ENCODE measurements at places on chromosomes 4 and X.

GRCh38 chrX:107567370-107567769 lies 60.9 kb upstream of the PRPS1 start:
- DNase-seq: no peak

- no peak for DNase-seq
Observed at GRCh38 chr4:112411781-112412550, 104.0 kb downstream of the NEUROG2 start.

DNA sequence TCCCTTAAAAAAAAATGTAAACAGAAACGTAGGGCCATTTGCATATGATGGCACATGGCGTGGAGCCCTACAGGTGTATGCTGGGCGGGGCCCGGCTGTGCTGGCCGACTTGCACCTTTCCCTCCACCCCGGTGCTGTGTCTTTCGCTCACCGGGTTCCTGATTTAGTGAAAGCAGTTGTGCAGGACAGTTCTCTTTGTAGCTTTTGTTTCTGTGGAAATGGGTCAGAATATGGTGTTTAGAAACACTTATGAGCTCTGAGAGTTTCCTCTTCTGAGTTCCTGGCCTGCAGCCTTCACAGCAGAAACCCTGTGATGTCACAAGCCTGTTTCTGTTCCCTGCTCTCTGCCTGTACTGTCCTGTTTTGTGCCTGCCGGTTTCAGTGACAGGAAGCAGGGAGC lies 22.5 kb upstream of the MSANTD1 start:
- no peak for DNase-seq

GRCh38 chr4:13160920-13161319 lies 323.2 kb downstream of the RAB28 start:
- no peak for DNase-seq

DNA sequence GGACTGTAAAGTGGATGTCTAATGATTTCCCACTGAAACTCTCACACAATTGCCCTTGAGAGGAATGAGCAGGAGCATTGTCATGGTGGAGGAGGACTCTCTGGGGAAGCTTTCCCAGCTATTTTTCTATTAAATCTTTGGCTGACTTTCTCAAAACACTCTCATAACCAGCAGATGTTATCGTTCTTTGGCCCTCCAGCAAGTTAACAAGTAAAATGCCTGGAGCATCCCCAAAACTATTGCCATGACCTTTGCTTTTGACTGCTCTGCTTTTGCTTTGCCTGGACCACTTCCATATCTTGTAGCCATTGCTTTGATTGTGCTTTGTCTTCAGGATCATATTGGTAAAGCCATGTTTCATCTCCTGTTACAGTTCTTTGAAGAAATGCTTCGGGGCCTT lies 120.2 kb upstream of the PDE5A start:
- peak; percentile 80 for DNase-seq

DNA sequence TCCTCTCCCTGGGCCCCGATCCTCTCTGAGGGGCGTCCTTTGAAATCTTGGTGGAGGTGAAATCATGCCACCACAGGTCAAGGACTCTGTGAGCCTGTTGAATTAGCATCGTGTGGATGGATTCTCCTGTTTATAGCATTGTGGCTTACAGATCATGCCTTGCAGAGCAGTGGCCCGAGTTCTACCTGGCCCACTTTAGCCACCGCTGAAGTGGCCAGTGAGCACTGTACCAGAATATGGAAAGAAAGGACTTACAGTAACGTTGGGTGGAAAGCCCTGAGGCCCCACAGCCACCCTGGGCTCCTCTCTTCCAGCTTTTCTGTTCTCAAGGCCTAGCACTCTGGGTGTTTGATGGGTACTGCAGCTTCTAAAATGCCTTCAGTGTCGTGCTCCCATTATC lies 35.3 kb downstream of the NPFFR2 start:
- DNase-seq: no peak

GRCh38 chr4:158750379-158750778 lies 18.4 kb upstream of the FNIP2 start:
- DNase-seq: peak; percentile 77

- DNase-seq: no peak
Observed at GRCh38 chrX:1720836-1721235, 106.0 kb downstream of the ASMT start.

- no peak for DNase-seq
Observed at GRCh38 chr4:3630136-3630597, 97.9 kb upstream of the LRPAP1 start.

- DNase-seq: no peak
Observed at GRCh38 chr4:45846016-45846415, 277.8 kb downstream of the GABRG1 start.

DNA sequence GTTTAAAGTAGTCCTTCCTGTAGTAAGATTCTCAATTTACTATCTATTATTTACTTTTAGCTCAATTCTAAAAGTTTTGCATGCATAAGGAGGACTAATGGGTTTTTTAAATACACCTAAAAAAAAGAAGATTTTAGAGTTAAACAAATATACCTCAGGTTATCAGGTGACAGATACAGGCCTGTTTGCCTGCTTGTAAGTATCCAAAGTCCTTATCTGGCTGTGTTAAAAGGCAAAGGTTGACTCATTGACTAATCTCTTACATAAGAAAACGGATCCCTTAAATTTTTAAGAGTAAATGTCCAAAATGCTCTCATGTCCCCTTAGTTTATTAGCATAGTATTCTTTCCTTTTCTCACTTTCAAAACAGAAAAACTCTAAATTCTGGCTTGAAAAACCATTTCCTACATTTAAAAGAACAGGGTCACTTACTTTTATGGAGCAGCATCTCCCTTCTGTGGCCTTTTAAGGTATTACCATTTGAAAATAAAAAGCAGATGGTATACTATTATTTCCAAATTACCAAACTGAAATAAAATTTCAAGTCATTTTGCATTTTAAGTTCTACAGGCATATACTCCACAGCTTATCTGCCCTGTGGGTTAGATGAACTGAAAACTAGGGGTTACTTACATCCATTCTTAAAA lies 4.5 kb downstream of the CBR4 start:
- DNase-seq: no peak

DNA sequence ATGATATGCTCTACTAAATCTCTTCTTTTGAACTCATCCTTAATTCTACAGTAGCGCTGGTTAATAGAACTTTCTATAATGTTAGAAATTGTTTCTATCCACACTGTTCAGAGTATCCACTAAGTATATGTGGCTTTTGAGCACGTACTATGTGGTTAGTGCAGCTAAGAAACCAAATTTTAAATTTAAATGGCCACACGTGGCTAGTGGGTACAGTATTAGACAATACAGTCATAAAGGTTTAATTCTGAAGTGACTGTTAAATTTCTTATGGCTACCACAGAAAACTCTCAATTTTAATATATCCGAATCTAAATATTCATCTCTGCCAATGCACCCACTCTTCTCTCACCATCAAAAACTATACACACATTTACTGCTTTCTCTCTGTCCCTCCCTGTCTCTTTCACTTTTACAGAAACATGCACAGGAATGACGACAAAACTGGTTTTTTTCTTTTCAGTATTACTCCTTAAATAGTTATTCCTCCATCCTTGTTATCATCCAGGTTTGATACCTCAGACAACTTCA lies 583.9 kb downstream of the KCTD8 start:
- DNase-seq: no peak

DNA sequence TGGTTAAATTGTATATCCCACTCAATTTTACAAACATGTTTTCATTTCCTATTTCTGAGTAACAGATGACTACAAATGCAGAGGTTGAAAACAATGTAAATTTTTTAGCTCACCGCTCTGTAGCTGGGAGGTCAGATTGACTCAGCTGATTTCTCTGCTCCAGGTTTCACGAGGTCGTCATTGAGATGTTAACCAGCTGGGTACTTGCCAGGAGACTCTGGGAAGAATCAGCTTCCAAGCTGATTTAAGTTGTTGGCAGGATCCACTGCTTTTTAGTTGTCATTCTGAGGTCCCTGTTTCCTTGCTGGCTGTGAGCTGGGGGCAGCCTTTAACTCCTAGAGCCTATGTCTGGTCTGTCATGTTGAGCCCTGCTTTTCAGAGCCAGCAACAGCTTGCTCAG lies 864.3 kb upstream of the AGA start:
- DNase-seq: no peak

DNA sequence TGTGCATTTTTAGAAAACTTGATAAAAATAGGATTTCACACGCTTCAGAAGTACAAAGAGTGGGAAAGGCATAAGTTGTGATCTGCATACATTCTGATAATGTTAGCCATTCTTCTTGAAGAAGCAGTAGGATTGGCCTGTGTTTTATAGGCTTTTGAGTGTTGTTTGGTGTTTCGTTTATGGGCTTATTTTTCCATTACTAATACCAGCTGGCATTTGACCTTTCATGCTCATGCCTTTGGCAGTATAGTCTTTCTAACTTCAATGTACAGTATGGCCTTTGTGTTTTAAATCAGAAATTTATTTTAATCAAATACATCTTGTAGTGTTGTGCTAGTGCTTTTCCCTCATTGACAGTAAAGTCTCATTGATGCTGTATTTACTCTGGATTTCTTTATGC lies 51.5 kb upstream of the SLC4A4 start:
- DNase-seq: no peak

- DNase-seq: no peak
Observed at GRCh38 chr4:142351958-142352357, 494.1 kb downstream of the INPP4B start.

DNA sequence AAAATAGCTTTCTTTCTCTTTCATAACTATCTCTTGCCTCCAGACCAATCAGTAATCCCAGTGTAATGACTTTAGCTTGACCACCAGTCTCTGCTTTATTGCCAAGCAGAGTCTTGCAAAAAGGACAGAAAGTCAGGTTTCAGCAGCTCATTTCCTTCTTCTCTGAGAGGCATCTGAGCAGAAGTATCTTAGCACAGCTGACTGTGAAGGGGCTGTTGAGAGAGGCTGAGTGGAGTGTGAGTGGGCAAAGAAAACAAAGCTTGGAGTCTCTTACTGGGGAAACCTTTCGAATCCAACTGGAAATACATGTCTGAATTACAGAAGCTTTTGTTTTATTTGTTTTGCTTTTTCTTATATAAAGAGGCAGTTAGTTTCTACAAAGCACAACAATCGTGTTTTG lies 170.3 kb upstream of the IGFBP7 start:
- DNase-seq: no peak

GRCh38 chrX:52598886-52599285 lies 55.8 kb downstream of the SSX7 start:
- DNase-seq: no peak

- no peak for DNase-seq
Observed at GRCh38 chrX:37666516-37666915, 19.1 kb upstream of the XK start.

GRCh38 chrX:105471597-105471996 lies 251.1 kb upstream of the TEX13A start:
- DNase-seq: no peak

GRCh38 chr4:43316813-43317212 lies 424.3 kb downstream of the GRXCR1 start:
- no peak for DNase-seq

DNA sequence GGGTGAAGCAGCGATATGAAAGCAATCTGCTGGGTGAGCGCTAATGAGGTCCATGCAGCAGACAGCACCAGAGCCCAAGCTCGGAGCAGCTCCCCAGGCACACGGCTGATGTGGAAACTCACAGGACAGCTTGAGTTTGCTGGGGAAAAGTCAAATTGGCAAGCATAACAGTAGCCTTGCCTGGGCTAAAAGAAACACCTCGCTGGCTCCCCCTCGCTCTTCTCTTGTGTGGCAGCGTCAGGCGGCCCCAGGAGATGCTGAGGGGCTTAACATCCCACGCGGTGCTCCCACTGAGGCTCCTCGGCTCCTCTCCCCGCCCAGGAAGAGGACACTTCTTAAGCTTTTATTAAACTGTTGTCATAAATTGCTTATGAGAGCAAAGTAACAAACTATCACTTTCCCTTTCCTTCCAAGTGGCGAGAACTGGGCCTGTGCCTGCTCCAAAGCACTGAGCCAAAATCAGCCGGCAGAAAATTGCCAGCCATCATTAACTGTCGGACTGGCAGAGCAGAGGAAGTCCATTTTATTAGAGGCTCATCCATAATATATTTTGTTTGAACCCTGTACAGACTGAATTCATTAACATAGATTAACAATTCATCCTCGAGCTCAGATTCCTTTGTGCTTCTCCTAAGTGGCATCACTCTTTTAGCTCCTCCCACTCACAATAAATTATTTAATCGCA lies 111.4 kb downstream of the TSPAN5 start:
- peak; percentile 59 for DNase-seq

DNA sequence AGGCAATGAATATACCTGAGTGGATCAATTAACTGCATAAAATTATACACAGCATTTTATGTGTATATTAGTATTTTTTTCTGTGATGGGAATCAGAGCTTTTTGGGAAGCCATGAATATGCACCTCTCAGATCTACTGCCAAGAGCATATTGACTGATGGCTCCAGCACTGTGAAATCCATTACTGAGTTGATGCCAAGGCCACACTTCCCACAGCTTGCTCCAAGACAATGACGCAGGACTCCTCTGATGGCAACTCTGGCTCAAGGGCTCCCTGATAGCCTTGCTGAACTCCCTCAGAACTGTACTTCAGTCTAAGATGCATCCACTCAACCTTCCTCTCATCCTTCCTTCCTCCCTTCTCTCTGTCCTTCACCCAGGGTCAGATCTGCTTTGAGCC lies 82.7 kb downstream of the OTC start:
- no peak for DNase-seq

DNA sequence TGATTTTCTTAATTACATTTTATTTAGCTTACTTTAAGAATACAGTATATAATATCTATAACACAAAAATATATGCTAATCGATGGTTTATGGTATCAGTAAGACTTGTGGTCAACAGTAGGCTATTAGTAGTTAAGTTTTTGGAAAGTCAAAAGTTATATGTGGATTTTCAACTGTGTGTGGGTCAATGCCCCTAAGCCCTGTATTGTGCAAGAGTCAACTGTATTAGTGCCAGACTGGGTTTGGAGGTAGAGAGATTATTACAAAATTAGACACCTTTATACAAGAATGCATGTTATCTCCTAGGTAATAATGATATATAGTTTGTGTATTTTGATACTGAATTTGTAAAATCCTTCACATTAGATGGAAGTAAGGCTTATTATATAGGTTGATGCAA lies 100.3 kb upstream of the PRR32 start:
- no peak for DNase-seq

GRCh38 chr4:184246426-184246825 lies 28.8 kb upstream of the ENPP6 start:
- no peak for DNase-seq

DNA sequence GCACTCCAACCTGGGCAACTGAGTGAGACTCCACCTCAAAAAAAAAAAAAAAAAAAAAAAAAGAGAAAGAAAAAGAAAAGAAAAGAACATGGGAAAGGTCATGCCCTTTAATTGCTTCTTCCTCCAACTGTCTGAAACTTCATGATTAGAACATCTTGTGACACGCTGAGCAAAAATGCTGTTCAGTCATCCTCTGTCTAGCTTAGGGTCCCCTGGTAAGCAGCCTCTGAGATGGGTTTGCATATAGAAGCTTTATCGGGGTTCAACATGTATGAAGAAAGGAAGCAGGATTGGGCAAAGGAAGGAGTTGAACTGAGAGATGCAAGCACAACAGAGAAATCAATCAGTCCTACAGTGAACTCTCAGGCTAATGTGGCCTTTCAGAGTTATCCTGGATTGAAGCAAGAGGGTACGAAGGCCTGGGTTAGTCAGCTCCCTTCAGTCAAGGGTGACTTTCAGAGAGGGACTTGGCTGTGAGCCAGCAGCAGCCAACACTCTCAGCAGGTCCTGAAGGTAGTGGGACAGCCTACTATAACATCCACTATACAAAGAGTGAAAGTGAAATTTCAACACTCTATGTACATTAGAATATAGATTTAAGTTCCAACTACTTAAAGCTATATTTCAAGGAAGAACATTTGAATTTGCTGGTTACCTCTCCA lies 11.4 kb downstream of the MAOB start:
- no peak for DNase-seq
